Nephron progenitor cell (in vitro differentiated cells): ENCODE measurements at places on chromosomes 11 and 22.

DNA sequence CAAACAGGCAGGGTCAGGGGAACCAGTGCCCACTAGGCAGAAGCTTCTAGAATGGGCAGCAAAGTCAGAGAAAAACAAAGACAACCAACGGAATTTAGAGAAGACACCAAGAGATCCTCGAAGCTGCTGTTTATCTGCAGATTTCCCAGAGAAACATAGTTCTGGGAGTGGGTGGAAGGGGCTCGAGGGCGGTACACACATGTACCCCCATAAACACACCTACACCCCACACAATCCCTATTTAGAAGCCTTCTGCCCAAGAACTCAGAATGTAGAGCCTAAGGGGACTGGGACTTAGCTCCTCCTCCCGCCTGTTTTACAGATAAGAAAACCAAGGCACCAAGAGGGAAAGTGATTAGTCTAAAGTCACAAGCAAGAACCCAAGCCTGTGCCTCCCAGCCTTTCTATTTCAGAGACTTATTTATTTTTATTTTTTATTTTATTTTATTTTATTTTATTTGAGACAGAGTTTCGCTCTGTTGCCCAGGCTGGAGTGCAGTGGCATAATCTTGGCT is 6.4 kb downstream of the NPTXR start:
- no peak for DNase-seq

DNA sequence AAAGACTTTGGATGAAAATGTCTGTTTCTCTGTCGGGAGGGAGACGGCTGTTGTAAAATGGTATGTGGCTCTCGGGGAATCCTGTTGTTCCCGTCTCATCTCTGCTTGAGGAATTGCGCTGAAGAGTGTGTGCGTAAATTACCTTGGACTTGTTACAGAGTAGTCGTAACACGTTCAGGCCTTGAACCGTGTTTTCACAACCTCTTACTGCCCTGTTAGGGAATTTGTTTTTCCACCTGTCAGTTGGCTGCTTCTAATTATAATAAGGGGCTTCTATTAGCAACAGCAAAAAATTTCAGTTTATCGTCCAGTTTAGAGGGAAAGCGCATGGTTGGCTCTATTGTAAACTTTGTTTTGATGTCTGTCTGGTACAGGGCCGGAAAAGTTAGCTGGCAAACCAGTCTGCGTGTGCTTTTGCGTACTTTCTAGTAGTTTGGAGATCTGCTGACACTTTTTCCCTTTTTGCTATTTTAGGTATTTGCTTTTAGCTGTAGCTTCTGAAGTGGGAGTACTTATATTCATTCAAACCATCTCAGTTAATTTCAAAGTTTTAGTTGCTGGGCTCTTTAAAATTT is 1.5 kb downstream of the HIPK3 start:
- no peak for DNase-seq

DNA sequence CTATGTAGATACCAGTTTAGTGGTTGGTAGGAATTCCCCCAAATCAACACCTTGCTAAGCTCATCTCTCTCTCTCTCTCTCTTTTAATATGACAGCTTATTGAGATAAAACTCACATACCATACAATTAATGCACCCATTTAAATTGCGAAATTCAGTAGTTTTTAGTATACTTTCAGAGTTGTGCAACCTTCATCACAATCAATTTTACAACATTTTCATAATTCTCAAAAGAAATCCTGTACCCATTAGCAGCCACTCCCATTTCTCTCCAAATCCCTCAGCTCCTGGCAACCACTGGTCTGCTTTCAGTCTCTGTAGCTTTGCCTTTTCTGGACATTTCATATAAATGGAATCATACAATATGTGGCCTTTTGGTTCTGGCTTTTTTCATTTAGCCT is 13.3 kb downstream of the NNMT start:
- no peak for DNase-seq

DNA sequence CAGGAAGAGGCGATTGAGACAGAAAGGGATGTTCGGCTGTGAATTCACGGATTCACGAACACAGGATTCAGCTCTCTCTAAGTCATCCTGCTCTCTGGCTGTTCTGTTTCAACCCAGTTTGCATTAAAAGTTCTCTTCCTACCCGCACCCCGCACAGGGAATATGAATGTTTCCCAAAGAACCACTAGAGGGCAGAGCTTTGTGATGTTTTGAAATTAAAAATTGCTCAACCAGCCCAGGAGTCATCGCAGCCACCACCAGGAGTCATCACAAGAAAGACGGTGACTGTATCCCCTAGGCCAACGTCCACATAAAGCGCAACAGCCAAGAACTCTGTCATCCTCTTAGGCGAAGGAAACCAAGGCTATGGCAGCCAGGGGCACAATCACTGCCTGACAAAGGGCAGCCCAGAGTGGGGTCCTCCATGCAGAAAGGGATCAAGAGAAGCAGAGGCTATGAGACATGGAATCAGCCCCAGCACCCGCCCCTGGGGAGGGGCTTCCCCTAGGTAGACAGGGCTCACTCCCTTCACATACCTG is 122.4 kb downstream of the WT1 start:
- no peak for DNase-seq

- peak; percentile 6 for DNase-seq
These were observed 187.4 kb upstream of the API5 start for GRCh38 chr11:43124272-43124935.

DNA sequence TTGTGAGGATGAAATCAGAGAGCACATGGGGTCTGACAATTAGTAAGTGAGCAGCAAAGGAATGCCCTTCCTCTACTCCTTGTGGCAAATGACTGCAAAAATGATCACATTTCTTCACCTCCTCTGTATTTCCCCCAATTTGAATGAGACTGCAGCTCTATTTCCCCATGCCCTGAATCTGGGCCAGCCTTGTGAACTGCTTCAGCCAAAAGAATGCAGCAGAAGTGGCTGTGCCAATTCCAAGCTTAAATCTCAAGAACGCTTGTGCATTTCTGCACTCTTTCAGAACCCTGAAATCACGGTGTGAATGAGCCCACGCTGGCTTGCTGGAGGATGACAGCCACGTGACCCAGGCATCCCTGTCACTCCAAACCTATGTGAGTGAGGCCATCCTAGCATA is 9.9 kb downstream of the SLC43A3 start:
- DNase-seq, result no peak

- DNase-seq, result no peak
These were observed 31.2 kb downstream of the SHANK2 start for GRCh38 chr11:71221201-71221600.

- peak; percentile 48 for DNase-seq
These were observed 11.9 kb downstream of the CHID1 start for GRCh38 chr11:898540-899190.
